ENCODE measurements at places on chromosomes 11 and 22.

GRCh38 chr11:34890812-34891211, 25.4 kb downstream of the APIP start:
- ATAC-seq: no peak

DNA sequence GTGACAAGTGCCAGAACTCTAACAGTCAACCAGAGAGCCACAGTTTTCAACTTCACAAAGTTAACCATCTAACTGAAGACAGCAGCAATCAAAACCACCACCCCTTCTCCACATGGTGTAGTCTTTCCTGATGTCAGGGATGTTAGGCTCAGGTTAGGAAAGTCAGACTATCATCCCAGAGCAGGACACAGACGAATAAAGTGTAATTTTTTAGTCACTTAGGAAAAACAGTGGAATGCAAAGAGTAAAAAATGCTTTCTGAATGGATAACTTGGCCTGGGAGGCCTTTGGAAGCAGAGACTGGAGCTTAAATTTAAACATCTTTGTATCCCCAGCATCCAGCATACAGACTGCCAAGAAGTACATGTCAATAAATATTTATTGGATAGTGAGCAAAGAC, 15.4 kb downstream of the OR51B4 start:
- ATAC-seq: no peak

DNA sequence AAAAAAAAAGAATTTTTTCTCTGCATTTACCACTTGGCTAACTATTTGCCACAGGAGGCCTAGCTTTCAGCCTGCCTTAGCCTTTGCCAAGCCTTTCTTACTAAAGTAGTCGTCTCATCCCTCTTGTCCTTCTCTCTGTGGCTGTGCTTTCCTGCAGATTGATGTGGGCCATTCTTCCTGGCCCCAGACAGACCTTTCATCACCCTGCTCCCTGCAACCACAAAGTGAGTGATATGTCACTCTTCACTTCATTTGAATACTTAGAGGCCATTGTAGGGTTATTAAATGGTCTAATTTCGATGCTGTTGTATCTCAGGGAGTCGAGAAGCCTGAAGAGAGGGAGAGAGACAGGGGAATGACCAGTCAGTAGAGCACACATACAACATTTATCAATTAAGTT, 37.6 kb downstream of the ART5 start:
- no peak for ATAC-seq

- ATAC-seq: no peak
These were observed 942.3 kb downstream of the NTM start for GRCh38 chr11:132312701-132313111.

- no peak for ATAC-seq
These were observed 17.5 kb downstream of the KBTBD3 start for GRCh38 chr11:106059617-106060016.

- no peak for ATAC-seq
These were observed 56.4 kb downstream of the RTL6 start for GRCh38 chr22:44441401-44442185.

DNA sequence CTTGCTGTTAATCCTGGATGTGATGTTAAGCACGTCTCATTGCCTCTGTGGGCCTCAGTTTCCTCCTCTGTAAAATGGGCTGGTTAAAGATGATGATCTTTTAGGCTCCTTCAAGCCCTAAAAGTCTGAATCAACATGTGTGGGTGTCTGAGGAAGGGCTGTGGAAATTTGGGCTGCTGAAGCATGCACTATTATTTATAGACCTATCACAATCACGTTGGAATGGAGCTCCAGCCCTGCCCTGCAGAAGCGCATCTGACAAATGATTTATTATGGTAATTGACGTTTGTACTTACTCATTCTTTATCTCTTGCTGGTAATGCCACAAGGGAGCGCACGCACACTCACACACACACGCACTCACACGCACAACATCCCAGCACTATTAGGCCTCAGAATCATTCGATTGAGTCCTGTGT, 20.4 kb downstream of the P2RX3 start:
- no peak for ATAC-seq

DNA sequence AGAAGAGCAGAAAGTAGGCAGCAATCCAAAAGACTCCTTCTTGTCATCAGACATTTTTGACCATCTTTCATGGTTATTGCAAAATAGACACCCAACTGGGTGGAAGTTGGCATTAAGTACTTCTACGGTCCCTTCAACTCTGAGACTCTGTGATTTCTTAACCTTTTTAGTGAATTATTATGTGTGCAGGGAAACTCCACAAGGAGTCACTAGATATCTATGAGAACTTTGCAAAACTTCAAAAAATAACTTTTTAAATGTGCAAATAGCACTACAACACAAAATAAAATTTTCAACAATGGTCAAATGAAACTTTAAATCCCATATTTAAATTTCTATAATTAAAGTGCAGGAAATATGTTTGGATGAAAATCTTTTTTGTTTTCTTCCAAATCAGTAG, 88.7 kb downstream of the SLC17A6 start:
- ATAC-seq: no peak

GRCh38 chr11:75334976-75335375, 16.5 kb downstream of the ARRB1 start:
- no peak for ATAC-seq

Data from stimulated activated memory B cell treated with anti-CD40 and anti-IgM and Interleukin-4, amounts not matched to agents 10 μg/mL and 1 μg/mL and 100 μg/mL, for 72 hours (primary cell).